ENCODE measurements at places on chromosomes 5 and 9. TPM values are rescaled to one million over a fixed set of nuclear protein-coding genes. Genes with fewer than 3 reads are reported as not detected.

Gene ANKRD34B
- total RNA-seq = not detected

DNA sequence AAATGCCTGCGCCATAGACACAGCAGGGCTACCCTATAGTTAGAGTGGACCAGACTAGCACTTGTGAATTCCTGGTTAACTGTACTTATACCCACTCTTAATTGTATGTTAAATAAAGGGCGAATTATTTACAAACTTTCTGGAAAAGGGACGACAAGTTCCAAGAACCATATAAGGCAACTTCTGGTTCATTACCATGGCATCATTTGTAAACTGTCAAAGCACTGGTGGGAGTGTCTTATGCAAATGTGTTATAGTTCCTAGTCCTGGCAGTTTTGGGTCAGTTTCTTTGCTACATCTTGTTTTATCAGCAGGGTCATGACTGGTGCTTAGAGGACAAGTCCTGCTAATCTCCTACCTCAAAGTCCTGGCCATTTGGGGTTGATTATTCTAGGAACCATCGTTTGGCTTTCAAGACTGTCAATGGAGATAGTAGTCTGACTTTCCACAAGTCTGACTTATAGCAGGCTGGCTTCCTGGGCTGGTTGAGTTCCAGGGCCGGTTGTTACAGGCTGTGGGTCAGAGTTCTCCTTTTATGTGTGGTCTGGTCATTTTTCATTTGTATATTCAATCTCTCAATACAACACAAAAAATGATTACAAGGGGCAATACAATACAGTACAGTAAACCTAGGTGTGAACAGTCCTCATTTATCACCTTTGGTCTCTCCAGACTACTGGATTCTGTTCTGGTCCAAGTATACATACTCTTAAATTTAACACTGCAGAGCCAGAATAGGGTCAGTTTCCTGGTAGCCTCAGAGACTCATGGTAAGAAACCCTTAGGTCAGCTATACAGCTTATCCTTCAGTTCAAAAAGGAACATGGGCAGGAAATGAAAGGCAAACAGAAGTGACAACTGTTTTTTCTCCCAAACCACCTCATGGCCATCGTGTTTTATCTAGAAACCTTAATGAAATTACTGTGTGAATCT lies 8.3 kb upstream of the CFAP95 start:
- DNase-seq = no peak

- DNase-seq = peak; percentile 50
Observed at GRCh38 chr5:175466700-175467318, 11.6 kb upstream of the SFXN1 start.

- peak; percentile 61 for DNase-seq
Observed at GRCh38 chr9:21579247-21579671, 97.1 kb upstream of the IFNE start.

DNA sequence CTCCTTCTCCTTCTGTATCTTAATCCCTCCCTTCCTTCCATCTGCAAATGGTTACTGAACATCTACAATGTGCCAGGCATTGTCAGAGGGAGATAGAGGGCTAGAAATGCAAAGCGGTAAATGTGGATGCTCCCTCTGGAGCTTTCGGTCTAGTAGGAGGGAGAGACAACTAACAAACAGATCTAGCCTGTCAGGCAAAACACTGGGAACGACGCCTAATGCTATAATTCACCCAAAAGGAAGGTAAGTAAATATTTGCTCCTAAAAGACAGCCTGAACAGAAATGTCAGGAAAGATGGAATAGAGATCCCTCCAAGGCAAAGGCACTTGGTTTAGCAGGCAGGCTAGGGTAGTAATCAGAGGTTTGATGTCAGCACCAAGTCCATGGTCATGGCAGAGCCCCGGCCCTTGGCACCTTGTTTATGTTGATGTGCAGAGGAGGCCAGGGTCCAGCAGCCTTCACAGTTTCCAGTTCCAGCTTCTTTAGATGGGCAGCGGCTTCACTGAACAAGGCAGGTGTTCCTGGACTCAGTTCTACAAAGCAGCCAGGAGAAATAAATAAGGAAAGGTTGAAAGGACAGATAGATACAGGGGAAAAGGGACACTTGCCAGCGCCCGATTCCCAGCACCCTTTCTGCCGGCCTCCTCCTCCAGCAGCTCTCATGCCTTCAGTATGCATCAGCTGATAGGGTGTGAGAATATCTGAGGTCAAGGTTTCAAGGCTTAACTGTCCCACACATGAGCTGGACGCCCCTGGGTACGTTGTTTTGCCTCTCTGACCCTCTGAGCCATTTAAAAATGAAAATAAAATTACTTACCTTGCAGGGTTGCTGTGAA lies 46.5 kb upstream of the FRRS1L start:
- no peak for DNase-seq

- no peak for DNase-seq
Observed at GRCh38 chr5:40499007-40499406, 180.7 kb upstream of the PTGER4 start.

GRCh38 chr5:113601423-113601822 lies 87.9 kb downstream of the YTHDC2 start:
- DNase-seq = no peak

DNA sequence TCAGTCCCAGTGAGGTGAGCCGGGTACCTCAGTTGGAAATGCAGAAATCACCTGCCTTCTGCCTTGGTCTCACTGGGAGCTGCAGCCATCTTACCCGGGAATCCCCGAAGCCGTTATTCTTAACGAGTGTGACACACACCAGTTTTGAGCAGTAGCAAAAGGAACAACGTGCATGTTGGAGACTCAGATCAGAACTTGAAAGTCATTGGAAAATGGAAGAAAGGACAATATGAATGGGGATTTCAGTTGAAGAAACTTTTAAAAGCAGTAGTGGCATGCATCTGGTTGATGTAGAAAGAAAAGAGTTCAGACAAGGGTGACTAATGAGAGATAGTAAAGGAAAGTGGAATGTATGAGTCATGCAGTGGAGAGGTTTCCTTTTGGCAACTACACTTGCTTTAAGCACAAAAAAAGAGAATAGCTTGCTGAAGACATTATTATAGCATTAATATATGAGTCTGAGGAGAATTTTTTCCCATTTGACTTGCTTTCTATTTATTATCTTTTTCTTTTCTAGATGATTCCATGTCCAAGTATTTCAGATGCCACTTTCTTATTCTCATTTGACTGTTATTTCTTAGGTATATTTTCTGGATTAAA lies 44.4 kb upstream of the ANKDD1B start:
- DNase-seq = peak; percentile 95

DNA sequence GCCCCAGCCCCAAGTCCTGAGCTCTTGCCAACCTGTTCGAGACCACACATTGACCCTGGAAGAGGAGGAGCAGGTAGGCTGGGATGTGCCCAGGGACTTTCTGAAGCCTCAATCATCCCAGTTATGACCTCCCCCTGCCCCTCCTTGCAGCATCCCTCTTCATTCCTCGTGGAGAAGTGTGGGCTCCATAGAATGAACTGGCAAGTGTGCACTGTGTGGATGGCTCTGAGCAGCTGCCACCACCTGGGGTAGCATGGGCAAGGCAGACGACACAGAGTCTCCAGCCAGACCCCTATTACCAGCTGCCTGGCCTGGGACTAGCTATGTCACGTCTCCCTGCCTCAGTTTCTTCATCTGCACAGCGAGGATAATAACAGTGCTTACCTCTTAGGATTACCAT lies 33.5 kb downstream of the GADD45G start:
- no peak for DNase-seq

DNA sequence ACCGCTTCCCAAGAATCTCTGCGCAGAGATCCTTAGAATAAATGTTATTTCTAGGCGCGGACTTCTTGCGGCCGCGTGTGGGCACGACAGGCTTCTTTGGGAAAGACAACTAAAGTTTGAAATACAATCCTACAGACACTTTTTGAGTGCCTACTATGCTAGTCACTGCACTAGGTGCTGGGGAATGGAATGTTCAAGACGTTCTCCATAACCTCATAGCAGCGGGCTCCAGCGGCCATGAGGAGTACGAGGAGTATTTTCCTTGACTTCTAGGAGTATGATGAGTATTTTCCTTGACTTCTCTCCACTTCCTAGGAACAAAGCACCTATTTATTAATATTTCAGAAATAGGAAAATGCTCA lies 636 bp upstream of the PWWP2A start:
- no peak for DNase-seq

DNA sequence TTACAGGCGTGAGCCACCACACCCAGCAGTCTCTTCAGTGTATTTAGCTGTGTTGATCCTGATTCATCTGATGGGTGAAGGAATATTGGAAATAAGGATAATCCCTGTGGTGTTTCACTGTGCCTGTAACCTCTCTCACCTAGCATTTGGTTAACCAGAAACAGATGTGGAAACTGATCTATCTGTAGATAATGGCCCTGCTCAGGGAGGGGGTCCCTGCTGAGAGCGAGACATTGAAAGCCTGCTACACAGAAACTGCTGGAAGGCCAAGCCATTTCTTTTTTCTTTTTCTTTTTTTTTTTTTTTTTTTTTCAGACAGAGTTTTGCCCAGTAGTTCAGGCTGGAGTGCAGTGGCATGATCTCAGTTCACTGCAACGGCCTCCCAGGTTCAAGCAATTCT lies 28.4 kb downstream of the QRFP start:
- no peak for DNase-seq

DNA sequence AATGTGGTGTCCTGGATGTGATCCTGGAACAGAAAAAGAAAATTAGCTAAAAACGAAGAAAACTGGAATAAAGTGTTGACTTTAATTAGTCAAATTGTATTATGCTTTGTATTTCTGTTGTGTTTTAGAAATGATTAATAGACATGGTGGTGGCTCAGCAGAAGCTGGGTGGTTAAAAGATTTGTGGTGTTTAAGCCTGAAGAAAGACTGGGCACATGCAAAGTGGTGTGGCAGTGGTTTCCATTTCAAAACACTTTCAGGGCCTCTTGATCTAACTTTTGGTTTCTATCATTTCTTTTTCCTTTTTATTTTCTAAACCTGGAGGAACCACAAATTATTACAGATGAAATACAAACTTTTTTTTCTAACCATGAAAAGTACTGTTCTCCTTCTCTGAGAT lies 44.1 kb downstream of the ADGRV1 start:
- DNase-seq = no peak

Gene CD14
- 1.4 TPM for total RNA-seq

DNA sequence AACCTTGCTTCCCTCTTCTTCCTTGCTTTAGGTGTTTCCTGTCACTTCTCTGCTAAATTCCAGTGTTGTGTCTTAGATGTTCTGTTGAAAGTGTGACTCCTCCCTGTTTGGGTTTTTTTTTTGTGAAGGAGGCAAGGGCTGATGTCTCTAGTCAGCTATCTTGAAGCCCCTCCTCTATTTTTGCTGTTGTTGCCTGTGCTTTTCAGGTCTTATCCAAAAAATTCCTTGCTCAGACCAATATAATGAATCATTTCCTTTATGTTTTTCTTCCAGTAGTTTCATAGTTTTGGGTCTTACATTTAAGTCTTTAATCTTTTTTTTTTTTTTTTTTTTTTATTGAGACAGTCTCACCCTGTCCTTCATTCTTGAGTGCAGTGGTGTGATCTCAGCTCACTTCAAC lies 22.3 kb downstream of the RIC1 start:
- DNase-seq = peak; percentile 72

GRCh38 chr5:140883927-140884697 lies 2.2 kb downstream of the PCDHA13 start:
- no peak for DNase-seq

GRCh38 chr5:112417931-112418658 lies 982 bp downstream of the EPB41L4A start:
- DNase-seq = peak; percentile 57

Gene IRX2
- 122 TPM for total RNA-seq

Gene RLN2
- total RNA-seq = not detected

DNA sequence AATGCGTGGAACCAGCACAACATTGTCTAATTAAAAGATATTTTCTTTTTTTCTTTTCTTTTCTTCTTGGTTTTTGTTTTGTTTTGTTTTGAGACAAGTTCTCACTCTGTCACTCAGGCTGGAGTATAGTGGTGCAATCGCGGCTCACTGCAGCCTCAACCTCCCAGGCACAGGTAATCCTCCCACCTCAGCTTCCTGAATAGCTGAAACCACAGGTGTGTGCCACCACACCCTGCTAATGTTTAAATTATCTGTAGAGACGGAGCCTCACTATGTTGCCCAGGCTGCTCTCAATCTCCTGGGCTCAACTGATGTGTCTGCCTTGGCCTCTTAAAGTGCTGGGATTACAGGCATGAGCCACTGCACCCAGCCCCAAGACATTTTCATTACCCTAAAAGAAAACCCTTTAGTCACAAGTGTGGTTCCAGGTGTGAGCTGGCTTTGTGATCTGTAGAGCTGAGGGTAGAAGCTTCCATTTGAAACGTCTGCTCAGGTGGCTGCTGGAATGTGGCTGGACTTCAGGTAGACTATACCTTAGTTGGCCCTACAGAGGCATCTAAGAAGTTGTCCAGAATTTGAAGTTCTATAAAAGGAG lies 19.1 kb upstream of the NEK6 start:
- DNase-seq = no peak

DNA sequence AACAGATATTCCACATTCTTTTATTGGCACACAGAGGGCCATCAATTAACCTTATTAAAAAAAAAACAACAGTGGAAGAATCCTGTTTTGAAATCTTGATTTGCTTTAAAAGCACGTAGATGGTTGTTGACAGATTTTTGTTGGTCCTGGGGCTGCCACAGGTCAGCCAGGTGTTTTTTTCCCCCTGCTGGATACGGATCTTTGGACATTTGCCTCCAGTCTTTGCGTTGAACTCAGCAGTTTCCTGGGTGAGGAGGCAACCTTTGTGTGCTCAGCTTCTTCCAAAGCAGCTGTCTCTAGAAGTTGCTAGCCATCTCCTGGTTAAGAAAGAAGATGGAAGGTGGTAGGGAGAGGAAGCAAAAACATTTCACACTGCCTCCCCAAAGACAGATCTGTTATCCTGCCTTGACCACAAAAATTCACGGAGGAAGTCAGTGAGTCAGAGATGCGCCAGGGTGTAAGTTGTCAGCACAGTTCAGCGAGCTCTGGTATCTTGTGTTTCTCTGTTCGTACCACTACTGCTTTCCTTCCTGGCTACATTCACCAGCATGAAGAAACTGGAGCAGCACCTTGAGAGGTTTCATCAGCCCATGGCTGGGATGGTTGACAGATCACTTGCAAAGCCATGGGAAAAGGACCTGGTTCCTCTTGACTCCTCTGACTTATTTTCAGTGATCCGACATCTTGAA lies 207.3 kb downstream of the ARHGAP26 start:
- peak; percentile 94 for DNase-seq

Gene AIF1L
- total RNA-seq = 14.2 TPM

DNA sequence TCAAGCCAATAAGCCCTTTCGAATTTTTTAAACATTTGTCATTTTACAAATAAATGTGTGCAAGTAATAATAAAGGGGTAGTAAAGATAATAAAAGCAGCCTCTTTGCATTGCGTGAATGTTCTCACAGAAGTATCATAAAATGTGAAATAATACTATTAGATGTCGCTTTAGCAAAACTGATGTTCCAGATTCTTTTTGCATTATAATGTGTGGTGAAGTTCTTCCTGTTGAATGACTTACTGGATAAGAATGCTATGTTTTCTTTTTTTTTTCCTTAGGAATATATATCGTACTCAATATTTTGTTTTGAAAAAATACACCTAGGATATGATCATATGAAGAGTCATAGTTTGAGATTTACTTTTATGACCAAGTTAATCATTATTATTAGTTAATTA lies 85.2 kb upstream of the CDH12 start:
- DNase-seq = no peak

Data from cardiac muscle cell (in vitro differentiated cells and primary cell).